Stimulated activated CD4-positive, alpha-beta T cell treated with anti-CD3 and anti-CD28 coated beads, Interleukin-4, amount 100 ng/mL, for 4 hours (primary cell): ENCODE measurements at places on chromosomes 5 and 9.

- no peak for DNase-seq
Measured at GRCh38 chr5:150511578-150512367, 3.8 kb downstream of the NDST1 start.

DNA sequence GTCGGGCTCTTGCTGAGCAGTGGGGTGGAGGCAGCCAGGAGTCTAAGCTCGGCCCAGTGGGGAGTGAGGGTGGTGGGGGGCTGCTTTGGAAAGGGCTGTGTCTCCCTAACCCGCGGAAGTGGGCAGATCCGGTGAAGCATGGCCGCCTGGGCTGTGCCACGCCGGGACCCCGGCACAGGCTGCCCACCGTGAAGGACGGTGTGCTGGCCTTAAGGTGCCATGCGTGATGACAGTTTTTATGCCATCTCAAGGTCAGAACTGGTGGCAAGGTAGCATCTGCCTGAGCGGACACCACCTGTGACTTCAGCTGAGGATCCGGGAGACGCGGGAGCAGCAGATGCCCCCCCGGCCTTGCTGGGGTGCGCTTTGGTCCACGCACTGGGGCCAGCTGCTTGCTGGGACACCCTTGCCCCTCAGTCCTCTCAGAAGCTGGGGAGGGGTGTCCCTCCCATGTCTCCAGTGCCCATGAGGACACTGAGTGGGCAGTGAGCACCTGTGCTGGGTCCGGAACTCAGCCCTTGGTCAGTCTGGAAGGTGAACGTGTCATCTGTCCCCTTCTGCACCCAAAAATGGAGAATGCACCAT lies 53.9 kb downstream of the AHRR start:
- no peak for DNase-seq

DNA sequence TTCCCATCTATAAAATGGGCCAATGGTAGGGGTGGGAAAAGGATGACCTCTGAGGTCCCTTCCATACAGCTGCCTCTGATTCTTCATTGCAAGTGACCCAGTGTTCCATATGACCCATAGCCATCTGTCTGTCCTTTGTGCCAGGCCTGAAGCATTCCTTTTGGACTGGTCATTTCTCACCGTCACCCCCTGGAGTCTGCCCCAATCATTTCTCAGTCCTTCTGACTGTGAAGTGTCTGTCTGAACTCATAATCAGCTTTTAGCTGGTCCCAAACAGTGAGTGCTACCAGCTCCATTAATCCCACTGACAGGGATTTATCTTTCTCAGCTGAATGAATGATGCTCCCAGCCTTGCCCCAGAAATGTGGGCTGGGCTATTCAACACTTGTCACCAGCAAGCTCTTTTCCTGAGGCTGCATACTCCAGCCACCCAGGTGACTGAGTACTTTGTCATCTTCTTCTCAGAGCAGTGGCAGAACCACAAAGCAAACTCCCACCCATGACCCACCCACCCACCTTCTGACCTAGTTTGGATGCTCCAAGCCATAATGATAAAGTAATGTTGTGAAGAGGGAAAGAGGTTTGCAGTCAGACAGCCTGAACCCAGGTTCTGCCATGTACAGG lies 37.4 kb downstream of the KCNIP1 start:
- no peak for DNase-seq

GRCh38 chr9:109468927-109469326 lies 29.2 kb downstream of the PTPN3 start:
- no peak for DNase-seq

DNA sequence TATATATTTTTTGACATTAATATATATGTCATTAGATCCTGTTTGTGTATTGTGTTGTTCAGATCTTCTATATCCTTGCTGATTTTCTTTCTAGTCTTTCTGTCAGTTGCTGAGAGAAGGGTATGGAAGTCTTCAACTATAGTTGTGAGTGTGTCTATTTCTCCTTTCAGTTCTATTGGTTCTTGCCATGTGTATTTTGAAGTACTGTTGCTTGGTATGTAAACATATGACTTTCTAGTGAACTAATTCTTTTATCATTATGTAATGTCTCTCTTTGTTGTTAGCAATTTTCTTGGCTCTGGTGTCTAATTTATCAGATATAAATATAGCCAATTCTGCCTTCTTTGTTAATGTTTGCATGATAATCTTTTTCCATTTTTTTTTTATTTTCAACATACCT lies 84.3 kb upstream of the CAST start:
- DNase-seq, result no peak
